ENCODE measurements at places on chromosomes 5 and 9.

DNA sequence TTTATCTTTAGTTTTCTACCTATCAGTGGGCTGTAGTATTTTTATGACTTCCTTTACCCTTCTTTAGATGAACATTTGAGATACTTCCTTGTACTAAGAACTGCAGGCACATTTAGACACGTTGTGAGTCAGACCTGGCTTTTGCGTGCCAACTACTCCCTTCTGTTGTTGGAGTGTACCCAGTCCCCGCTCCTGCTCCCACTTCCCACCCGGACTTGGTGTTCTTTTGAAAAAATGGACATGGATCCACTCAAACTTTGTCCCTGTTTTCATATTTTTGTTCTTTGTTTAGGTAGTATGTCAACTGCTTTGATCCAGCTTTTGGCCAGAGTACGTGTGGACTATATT, 60.7 kb downstream of the PARP8 start:
- DNase-seq, result peak; percentile 30

DNA sequence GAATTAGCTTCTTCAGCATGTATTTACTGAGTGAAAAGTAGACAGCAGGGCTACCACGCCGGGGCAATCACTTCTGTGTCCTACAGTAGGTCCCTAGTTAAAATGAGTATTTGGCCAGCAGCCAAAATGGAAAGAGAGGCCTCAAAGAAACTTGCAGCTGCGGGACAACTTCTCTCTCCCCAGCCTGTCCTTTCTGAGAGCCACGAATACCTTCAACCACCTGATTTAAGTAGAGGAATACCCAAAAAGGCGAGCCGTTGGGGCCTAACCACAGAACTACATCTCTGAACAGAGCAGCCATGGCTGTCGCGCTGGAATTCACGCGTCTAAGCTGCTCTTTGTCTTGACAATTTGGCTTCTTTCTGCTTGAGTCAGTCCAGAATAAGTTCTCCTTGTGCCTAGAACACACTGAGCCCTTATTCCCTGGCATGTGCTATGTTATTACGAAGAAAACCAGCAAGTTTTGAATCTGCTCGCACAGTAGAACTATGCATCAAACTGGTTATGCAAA, 43.8 kb upstream of the GOLPH3 start:
- DNase-seq, result no peak

DNA sequence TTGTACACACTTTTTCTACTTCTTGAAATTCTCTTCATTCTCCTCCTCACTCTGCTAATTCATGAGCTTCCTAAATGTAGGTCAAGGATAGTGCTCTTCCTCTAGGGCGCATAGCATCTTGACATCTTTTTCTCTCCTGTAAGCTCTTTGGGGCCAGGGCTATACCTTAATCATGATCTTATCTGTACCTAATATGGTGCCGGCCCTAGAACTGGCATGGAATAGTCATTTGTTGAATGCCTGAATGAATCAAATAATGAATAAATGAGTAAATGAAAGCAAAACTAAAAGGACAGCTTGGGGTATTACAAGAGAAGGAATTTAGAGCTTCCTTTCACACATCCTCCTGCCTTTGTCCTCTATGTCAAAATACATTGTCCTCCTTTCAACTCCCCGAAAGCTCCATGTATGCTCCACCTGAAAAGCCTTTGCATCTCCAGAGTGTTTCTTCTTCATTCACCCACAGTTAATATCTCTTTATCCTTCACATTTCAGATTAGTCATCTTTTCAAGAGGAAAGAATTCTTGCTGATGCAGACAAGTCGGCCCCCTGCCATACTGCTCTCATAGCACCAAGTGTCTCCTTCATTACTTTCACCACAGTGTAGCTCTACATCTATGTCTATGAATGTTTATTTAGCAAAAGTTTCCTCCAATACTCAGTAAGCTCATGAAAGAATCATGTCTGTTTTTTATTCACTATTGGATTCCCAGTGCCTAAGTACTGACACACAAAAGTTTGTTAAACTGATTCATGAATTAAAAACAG, 16.4 kb upstream of the PPP2R2B start:
- DNase-seq, result no peak

- DNase-seq, result no peak
Observed at GRCh38 chr5:55572020-55572419, 37.3 kb upstream of the PLPP1 start.

DNA sequence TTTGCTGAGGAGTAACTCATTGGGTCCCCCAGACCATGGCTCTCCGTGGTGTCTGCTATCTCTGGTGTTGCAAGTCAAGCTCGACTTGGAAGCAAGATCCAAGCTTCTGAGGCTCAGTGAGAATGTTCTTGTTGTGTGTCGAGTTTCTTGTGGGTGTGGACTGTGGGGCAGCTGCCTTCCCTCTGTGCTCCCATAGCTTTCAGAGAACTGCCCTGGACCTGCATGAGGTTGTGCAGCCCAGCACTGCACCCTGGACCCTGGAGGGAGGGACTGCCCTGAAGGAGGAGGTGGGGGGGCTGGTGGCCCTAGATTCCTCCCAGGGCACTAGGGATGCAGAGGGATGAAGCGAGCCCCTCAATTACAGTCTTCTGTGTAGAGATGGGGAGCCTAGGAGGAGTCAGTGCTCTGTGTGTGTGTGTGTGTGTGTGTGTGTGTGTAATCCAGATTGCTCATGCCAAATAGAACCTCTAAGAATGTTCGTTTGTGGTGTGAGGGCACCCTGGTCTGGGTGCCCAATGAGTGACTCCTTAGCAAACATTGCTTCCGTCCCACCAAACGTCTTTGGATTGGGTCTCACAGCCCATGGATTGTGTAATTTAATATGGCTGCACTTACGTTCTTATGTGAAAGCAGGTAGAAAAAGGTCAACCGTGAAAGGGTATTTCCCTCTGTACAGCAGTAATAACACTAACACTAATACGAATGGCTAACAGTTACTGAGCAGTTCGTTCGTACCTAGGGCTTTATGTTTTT, 143.3 kb upstream of the LMX1B start:
- DNase-seq, result no peak

GRCh38 chr9:96566498-96567202, 53.0 kb downstream of the CDC14B start:
- DNase-seq, result peak; percentile 56

DNA sequence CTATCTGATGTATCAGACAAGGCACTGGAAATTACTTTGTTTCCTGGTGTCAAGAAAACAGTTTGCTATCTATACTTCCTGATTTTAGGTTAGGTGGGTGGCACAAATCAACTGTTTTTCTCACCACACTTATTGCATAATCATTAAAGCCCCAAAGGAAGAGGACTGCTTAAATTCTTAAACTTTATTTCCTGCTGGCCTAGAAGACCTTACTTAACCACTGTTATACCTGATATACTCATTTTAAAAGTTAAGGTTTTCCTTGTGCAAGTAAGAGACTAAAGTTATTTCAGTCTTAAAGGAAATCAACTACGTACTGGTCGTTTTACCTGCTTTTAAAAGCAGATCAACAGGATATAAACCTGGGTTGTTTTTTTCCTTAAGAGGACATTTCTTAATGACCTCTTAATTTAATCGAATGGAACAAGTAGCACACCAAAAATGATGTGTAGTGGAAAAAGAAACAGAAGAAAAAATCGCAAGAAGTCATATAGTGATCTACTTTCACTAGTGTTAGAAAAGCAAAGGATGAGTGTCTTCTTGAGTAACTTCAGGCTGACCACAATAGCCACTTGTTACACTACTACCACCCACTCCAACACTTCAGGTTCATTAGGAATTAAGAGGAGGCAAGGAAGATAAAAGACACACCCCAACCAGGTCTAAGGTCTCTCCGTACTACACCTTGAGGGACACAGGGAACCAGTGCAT, 974 bp downstream of the CLINT1 start:
- DNase-seq, result peak; percentile 42

DNA sequence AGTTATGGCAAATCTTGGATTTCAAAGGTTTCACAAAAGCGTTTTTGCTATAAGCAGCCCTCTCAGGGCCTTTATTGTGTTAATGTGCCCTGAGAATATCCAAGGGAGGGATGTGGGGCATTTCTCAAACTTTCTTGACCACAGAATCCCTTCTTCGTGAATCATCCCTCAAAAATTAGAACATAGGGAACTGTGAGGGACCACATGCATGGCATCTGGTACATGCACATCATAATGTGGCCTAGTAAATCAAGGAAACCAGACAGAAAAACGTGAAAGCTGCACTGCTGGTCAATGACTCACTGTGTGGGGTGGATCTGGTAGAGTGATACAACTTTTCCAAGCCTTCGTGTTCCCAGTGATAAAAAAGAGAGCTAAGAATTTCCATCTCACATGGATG, 22.4 kb downstream of the DDX31 start:
- DNase-seq, result peak; percentile 99

DNA sequence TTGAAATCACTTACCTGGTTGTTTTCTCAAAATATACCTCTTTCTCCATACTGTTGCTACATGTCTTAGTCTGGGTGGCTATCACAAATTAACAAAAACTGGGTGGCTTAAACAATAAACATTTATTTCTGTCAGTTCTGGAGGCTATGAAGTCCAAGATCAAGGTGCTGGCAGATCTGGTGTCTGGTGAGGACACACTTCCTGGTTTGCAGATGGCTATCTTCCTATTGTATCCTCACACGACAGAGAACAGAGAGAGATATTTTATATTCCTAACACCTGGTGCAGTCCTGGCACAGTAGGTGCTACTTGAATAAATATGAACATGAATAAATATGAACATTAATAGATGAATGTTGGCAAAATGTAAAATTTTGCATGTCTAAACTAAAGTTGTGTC, 164.3 kb upstream of the ACOT12 start:
- DNase-seq, result no peak

DNA sequence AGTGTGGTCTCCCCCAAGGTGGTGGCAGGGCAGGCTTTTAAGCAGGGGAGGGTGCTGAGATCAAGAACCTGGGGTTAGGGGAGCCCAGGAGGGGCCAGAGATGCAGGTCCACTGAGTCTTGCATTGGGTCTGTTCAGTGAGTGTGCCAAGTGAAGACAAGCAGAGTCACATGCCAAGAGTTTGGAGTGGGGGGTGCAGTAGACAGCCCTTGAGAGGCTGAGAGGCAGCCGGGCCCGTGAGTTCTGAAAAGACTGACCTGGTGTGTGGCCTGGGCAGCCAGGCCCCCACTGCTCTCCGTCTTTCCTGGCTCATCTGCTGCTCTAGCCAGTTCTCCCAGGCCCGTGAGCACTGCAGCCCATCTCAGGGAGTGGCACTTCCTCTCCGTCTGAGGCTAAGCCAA, 120.0 kb downstream of the DAB2IP start:
- DNase-seq, result no peak

GRCh38 chr5:125970631-125971307, 452.4 kb upstream of the GRAMD2B start:
- no peak for DNase-seq

DNA sequence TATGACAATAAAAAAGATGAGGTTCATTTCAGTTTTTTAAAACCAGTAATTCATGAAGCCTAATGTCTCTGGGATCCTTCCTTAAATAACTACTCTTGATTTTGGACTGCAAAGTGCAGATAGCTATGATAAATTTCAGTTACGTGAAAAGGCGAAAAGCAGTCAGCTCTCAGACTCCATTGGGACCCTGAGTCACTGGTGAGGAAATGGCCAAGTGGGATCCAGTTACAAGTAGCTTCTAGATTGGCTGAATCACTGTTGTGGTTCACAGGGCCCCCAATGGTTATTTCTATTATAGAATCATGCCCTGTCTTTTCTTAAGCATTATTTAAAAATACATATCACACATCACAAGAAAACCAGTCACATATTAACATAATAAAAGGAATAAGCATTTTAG, 31.1 kb upstream of the PPP3R2 start:
- DNase-seq, result no peak

DNA sequence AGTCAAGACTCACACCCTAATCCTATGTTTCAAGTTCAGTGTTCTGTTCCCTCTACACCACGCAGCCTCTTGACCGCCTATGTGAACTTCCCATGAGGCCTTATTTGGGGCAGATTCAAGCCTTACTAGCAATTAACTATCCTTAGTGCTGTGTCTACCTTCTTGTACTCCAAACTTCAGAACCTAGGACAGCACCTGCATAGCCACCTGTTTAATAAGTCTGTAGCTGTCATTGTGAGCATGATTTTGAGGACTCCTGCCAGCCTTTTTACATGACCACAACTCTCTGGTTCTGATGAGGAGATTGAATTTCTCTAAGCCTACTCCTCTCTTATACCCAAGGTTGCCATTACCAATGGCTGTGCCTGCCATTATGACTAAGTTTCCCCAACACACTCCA, 50.8 kb upstream of the PCSK1 start:
- peak; percentile 15 for DNase-seq

DNA sequence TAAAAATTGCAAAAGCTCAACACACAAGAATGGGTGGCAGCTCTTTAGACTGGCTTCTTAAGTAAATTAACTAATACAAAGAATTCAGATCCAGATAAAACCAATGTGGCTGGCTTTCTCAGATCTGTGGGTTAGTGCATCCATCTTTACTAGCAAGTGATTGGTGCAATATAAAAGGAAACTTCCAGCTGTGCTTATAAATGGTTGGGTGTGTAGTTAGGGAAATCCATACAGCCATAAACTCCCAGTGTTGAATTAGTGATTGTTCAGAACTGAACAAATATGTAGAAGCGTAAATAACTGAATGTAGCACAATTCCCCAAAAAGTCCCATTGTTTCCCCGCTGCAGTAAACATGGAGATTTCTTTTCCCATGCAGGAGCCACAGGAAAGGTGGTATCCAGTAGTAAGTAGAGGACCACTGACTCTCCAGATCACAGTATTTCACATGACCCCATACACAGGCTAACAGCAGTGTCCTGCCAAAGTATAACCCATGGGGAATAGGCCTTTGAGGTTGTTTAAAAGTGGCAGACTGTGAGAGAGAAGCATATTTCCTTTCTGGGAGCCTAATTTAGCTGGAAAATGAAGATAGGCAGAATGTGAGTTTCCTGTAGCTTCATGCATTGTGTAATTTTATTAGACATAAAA, 173.1 kb upstream of the SLC12A2 start:
- DNase-seq, result no peak

DNA sequence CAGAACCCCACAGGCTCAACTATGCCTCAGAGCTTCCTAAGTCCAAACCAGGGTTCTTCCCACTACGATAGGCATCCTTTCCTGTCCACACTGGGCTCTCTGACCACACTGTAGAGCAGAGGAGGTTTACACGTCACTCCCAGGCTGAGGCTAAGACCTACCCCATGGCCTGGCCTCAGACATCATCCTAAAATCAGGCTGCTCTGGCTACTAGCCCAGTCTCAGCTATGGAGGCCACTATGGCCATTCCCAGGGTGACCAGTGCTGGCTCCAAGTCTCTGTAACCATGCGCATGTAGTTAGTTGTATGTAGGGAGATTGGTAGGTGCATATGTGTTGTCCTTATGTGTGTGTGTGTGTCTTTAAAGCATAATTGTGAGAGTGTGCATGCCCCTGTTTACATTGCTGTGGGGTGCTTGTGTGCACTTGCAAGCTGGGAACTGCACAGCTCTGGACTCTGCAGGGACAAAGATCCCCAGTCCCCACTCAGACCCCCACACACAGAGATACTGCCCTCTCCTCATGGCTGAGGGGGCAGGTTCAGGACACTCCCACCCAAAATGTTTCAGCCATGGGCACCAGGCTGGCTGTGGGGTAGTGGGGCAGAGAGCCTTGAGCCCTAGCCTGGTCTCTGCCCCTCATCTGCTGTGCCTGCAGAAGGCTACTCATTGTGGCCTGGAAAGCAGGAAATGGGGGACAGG, 12.3 kb downstream of the PDLIM4 start:
- peak; percentile 29 for DNase-seq

All from AG10803 (cell line).